ENCODE measurements at places on chromosomes 13 and 19.
A peak's percentile ranks its signal among the peaks of the same experiment; 100 is the strongest.

DNA sequence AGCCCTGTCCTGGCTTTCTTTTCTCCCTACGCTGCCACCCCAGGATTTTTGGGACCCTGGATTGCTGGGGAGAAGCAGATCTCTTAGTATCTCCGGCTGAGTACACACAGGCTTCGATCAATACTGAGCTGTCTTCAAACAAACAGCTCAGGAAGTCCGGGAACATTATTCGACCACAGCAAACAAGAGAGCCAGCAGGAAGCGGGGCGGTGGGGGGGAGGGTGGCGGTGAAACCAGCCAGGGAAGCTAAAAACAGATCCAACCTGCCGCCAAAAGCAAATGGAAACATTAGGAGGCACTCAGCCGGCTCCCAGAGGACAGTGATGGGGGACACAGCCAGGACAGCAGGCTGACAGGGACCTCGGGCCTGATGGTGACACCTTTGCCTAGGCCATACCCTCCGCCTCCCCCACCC, 12.2 kb upstream of the BCAM start:
- DNase-seq = peak; percentile 59

DNA sequence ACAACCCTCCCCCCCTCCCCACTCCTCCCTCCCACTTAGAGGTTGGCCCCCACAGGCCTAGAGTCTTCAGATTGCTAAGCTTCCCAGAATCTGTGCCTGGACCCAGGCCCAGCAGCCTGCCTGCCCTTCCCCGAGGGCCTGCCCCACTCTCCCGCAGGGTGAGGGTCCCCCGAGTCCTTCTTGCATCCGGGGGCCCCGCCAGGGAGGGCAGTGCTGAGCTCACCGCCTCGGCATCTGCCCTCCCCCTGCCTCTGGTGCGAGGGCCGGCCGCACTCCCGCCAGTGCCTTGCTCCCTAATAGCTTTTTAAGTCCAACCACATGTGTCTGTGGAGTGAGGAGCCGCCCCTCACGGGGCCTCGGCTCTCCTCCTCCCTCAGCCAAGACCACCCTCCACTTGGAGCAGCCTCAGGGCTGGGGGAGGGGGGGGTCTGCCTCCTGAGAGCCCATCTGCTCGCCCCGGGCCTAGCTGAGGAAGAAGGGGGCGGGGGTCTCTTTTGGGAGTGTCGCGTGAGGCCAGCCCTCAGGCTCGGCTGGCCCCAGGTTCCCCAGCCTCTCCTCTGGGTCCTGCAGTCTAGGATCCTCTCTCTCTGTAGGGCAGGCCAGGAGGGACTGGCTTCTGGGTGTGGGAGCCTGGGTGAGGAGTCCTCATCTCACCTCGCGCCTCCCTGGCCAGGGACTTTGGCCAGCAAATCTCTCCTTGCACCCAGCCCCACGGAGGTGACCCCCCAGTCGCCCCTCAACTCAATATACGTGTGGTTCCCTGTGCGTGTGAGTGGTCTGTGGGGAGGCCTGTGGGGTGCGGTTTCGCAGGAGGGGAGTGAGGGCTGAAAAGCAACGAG, 47.2 kb downstream of the LYL1 start:
- DNase-seq = no peak

DNA sequence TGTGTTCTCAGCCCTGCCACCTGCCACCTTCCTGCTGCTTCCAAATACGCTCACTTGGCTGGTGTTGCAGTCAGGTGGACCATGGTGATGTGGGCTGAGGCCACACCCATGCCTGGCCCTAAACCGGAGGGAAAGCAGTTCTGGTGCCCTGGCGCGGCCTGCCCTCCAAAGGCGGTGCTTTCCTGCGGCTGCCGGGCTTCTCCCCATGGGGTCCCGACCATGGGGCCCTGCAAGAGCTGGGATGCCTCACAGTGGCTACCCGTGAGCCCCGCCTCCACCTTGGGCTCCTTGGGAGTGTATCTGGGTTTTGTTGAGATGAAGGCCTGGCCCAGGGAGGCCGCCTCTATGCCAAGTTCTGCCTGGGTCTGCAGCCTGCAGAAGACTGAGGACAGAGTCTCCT, 73.7 kb downstream of the ERICH6B start:
- no peak for DNase-seq

DNA sequence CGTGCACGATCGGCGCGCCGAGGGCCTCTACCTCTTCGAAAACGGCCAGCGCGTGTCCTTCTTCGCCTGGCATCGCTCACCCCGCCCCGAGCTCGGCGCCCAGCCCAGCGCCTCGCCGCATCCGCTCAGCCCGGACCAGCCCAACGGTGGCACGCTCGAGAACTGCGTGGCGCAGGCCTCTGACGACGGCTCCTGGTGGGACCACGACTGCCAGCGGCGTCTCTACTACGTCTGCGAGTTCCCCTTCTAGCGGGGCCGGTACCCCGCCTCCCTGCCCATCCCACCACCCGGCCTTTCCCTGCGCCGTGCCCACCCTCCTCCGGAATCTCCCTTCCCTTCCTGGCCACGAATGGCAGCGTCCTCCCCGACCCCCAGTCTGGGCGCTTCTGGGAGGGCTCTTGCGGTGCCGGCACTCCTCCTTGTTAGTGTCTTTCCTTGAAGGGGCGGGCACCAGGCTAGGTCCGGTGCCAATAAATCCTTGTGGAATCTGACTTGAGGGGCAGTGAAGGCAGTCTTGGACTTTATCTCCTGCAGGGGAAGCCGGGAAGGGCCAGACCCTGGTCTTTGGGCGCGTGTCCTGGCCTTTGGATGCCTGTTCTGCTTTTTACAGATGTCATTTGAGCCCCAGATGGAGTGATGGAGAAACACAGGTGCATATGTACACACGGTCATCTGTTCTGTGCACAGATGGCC, 2.2 kb downstream of the CLEC11A start:
- DNase-seq = no peak

GRCh38 chr13:108786456-108787200, 157.2 kb downstream of the MYO16 start:
- DNase-seq = no peak

DNA sequence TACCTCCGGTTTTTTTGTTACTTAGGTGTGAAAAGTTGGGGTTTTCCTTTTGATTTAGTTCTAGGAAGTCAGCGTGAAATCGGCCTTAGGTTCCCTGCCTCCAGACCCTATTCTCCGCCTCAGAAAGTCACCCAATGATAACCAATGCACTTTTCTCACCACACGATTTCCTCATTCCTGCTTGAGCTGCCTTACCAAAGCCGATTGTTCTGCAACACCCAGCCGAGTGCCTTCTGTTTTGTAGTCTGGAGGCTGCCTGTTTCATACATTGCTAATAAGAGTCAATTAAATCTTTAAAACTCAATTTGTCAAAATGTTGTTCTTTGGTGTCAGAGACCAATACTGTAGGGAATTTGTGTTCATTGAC, 39.7 kb downstream of the GJA3 start:
- no peak for DNase-seq

DNA sequence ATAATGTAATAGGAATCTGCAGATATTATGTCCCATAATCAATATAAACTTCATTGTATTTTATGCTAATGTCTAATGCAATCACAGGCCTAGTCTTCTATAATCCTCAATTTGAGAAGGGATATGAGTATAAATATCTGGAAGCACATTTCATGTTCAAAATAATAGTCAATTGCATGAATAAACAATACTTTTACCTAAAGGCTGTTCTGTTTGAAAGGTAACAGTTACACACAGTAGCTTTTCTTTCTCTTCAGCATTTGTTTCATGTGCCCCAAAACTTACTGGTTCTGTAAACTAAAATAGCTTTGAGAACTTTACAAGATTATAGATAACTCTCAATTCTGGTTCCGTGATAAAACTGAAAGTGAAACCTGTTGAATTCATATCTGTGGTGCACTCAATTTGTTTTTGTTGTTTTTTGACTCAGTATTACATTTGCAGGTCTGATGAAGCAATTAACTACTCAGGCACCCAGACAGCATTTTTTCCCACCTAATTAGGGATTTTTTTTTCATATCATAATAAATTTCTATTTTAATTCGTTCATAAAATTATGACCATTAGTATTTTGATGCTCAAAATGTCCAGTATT, 1193.8 kb downstream of the SLITRK1 start:
- DNase-seq = peak; percentile 22

DNA sequence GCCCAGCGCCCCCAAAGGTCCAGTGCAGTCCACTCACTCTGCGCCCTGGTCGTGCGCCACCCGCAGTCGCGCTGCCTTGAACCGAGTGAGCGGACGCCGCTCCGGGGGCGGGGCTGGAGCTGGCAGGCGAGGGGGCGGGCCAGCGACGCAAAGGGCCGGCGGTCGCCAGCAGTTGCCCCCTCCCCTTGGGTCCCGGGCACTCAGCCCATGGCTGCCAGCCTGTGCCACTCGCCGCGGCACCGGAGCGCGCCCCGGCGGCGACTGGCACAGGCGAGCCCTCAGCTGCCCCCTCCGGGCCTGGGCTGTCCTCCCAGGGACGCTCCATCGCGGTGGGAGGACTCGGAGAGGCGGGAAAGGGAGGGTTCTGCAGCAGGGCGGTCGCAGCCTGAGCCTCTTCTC, at the start of gene S1PR5:
Gene S1PR5 (minus strand): TSS at position 87 of the 399 bp plus-strand sequence. CDS start 2,436 bp downstream, outside the sequence.
- no peak for DNase-seq

- DNase-seq = no peak
Observed at GRCh38 chr13:25930653-25931052, 121.2 kb downstream of the SHISA2 start.
